ENCODE measurements at places on chromosomes 7 and 10.

DNA sequence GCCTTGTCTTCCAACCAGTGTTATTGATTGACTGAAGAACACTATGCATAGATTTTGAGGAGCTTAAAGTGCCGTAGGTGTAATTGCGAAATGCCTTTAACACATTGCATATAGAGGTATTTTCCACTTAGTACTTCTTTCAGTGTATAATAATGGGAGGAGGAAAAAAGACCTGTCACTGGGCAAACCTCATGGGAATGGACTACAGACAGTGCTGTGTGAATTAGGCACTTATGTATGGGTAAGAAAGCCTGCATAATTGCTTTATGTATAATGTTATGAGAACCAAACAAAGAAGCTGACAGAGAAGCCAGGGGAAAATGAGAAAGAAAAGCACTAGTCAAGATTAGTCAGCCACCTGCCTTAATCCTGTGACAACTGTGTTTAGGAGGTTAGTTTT, 12.4 kb upstream of the SCRN1 start:
- DNase-seq: no peak

- DNase-seq: no peak
These were observed 526.4 kb downstream of the KIF20B start for GRCh38 chr10:90227786-90228185.

GRCh38 chr10:124562425-124563060, 100.9 kb downstream of the LHPP start:
- DNase-seq: no peak

GRCh38 chr7:26594553-26594952, 269.8 kb downstream of the SKAP2 start:
- DNase-seq: no peak

- no peak for DNase-seq
These were observed 113.9 kb downstream of the ABLIM1 start for GRCh38 chr10:114544045-114544659.

- no peak for DNase-seq
These were observed 138.1 kb downstream of the DOCK1 start for GRCh38 chr10:127043301-127043700.

DNA sequence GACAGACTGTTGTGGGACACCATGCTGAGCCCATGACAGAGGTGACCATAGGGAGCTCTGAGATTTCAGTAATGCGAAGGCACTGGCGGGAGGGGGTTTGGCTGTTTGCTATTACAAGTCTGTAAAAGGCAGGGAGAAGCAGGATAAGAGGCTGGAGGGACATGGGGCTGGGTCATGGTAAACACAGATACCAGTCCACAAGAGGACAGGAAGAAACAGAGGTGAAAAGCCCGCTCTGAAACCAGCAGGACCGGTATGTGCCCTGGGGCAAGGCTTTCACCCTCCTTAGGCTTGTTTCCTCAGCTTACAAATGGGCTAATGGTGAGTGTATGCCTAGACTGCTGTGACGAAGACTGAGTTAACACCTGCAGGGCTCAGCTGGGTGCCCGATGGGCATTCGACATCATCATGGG, 34.1 kb downstream of the ANXA11 start:
- DNase-seq: no peak

GRCh38 chr7:107274506-107274905, 105.7 kb downstream of the HBP1 start:
- no peak for DNase-seq

- no peak for DNase-seq
These were observed 135.9 kb upstream of the LAMB4 start for GRCh38 chr7:108266035-108266434.

GRCh38 chr7:70267381-70268120, 669.3 kb downstream of the AUTS2 start:
- no peak for DNase-seq

- no peak for DNase-seq
These were observed 11.8 kb upstream of the TIAL1 start for GRCh38 chr10:119608316-119609155.

DNA sequence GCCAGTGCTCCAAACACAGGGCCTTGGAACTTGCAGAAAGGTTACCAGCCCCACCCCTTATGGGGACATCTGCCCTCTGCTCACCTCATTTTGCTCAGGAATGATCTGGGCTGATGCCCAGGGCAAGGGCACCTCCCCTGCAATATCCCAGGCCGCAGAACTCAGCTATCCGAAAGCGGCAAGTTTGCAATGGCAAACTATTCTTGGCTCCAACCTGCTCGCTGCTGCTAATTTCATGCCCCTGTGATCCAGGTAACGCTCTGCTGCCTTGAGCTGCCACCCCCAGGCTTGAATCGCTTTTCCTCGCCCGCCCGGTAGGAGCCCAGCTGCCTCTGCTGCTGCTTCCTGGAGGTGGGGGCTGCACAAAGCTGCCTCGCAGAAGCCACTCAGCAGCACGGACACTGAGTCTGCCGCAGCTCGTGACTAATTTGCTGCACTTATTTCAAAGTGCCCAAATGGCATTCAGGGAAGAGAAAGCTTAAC, 18.2 kb downstream of the SLC29A3 start:
- DNase-seq: no peak

DNA sequence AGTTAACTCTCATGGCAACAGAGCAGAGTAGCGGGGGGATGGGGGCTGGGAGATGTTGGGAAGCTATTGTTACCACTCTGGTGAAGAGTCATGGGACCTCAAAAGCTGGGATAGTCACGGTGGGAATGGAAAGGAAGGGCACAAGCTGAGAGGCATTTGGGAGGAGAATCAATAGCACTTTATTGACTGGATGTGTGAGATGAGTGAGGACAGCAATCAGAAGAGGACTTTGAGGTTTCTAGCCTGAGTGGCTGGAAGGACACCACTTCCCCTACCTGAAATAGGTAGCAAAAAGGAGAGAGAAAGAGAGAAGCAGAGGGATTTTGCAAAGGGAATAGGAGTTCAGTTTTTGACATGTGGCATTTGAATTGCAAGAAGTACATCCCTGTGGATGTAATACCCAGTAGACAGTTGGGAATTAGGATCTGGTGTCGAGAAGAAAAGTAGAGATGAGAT, 27.2 kb downstream of the SCD start:
- DNase-seq: no peak

GRCh38 chr7:39137480-39137879, 159.8 kb downstream of the POU6F2 start:
- no peak for DNase-seq

GRCh38 chr7:151856098-151856497, 20.8 kb downstream of the PRKAG2 start:
- no peak for DNase-seq
